ENCODE measurements at places on chromosomes 5 and 9.

- DNase-seq, result no peak
Observed at GRCh38 chr5:134440201-134440755, 28.6 kb upstream of the CDKN2AIPNL start.

GRCh38 chr5:31656806-31657205 is 17.9 kb downstream of the PDZD2 start:
- no peak for DNase-seq

GRCh38 chr9:124202447-124202971 is 55.2 kb upstream of the NEK6 start:
- DNase-seq, result no peak

- DNase-seq, result no peak
Observed at GRCh38 chr5:75381456-75381855, 44.4 kb downstream of the HMGCR start.

DNA sequence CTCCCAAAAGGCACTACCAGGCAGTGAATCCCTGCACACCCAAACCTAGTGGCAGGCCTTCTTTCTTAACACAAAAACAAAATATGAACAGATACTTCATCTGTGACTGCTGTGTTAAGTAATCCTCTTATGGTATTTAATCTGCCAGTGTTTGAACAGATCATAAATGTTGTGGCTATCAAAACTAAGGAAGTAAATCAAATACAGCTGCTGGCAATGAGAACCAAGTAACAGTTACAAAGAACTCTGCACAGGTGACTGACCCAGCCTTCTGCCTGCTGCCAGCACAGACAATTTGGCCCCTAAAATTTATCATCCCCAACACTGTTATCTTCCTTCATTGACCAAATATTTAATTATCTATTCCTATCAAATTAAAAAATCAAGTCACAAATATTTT is 78.0 kb downstream of the GNAQ start:
- DNase-seq, result peak; percentile 19

- no peak for DNase-seq
Observed at GRCh38 chr9:75491533-75491932, 398.9 kb upstream of the PCSK5 start.

- DNase-seq, result no peak
Observed at GRCh38 chr9:129839324-129840023, 4.2 kb downstream of the USP20 start.

- no peak for DNase-seq
Observed at GRCh38 chr5:105428451-105429380, 1866.1 kb upstream of the NUDT12 start.

DNA sequence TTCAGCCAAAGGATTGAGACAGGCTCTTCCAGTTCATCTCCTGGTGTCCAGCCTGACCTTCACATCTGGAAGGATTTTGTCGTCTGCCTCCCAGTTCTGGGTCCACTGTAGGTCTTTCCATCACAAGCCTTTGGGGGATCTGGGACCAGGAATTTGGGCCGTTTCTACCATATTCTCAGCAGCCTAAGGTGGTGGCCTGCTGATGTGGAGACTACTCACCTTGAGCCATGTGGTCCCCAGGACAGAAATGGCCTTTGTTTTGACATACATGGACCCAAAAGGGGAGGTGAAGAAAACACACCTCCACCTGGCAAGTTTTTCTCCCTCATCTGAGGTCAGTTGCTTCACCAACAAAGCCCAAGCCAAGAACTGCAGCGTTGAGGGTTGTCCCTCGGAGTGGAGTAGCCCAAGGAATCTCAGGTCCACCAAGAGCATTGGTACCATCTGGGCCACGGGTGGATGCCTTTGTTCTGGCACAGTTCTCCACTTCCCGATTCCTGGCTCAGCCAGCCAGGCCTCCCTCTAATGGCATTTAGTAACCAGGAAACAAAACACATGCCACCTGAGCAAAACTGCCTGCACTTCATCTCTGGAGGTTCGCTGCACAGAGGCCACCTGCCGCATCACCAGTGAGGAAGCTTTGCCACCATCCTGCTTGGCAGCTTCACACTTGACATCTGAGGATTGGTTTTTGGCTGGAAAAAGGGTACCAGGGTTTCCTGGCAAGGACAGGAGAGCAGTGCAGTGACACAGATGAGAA is 24.7 kb downstream of the AMBP start:
- no peak for DNase-seq

DNA sequence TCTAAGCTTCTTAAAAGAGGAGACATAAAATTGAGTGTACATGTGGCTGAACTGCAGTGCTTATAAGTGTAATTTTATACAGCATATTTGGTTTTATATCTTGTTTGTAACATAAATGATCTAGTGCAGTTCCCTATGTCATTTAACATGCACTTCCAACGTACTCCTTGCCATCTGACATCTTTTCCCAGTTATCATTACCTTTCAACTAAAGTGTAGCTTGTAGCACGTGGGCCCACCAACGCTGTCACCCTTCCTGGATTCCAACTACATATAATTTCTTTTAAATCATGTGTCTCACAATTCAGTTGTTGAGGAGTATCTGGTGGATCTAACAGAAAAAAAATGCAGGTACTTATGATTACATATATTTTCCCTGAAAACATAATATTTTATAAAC is 50.1 kb downstream of the LIFR start:
- no peak for DNase-seq

GRCh38 chr9:33111631-33112030 is 35.2 kb upstream of the SMU1 start:
- no peak for DNase-seq

GRCh38 chr9:13377171-13377925 is 97.9 kb upstream of the MPDZ start:
- peak; percentile 43 for DNase-seq

- DNase-seq, result no peak
Observed at GRCh38 chr9:21653589-21653988, 148.8 kb upstream of the MTAP start.

DNA sequence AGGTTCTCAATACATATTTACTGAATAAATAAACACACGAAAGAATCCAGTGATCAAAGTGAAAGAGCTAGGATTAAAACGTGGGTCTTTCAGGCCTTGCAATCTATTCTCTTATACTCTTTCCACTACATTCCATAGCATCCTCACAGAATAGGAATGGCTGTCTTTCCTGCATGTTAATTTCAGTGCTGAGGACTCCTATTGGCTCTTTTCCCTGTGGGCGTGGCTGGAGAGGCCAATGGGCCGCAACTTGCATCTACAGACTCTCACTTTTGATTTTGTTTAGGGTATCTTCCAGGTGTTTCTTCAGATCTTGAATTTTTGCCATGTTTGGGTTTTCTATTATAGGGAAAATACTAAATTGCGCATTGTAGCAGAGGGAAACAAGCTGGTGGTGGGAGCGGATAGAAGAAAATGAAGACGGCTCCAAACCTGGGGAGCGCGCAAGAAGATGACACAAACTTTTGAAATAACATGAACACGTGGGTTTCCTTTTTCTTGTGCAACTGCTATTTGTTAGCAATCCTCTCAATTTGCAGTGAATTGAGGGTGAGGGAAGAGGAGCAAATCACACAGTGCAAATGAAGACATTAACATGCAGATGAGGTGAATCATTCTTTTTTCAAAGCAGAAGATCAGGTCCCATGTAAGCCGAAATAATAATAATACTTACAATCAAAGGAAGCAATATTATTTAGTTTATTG is 93.9 kb downstream of the GCNT1 start:
- DNase-seq, result no peak

DNA sequence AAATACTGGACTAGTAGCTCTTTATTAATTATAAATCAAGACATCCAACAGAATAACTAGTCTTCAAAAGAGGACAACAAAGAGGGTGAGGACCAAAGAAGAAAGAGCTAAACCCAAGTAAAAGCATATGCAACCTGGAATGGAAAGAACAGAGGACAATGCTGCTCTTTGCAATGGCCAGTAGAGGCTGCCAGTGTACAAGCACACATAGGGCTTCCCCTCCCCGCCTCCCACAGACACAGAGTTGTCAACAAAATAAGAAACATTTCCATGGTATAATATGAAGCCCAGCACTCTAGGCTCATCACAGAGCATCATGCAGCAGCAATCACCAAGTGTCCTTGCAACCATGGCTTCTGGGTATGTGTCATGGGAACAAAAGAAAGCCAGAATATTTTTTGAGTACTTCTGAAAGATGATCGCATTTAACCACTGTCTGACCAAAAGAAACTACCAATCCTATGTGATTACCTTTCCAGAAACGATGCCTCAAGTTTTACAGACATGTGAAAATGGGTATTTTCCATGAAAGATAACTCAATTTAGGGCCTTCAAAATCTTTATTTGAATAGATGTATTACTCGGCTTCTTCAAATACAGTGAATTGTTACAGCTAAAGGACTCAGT is 58.1 kb downstream of the RFX3 start:
- peak; percentile 52 for DNase-seq

DNA sequence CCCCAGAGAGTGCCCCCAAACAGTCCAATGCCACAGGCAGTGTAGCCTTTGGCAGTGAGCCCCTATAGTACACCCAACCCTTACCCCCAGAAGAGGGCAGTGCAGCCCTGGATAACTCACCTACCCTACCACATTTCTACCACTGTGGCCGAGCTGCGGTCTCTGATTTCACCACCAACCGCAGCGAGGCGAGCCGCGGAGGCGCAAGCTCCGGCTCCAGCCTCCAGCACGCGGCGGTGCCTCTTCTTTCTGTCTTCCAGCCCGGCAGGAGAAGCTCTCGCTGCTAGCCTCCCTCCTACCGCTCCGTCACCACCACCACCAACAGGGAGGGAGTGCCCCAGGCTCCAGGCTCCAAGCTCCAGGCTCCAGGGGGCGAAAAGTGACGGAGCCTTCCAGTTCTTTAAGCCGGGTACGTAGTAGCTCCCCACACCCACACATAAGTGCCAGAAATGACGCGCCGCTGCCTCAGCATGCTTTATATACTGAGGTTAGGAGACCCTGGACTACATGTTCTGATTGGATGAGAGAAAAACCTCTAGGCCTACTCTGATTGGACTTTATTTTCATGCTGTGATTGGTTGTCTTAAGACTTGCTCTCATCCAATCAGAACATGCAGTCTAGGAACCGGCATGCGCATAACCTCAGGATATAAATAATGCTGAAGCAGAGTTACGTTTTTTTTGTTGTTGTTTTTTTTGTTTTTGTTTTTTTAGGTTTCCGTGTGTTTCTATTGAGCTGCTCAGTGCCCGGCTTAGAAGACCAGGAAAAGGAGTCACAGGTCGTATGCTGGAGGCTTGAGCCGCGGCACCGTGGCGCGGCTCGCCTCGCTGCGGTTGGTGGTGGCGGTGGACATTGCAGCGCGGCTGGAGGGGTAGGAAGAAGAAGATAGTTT is at the start of gene PCAT7:
Gene PCAT7 (plus strand): TSS at position 645 of the 893 bp plus-strand sequence.
- peak; percentile 94 for DNase-seq

GRCh38 chr5:11105696-11106095 is 344.7 kb upstream of the DAP start:
- DNase-seq, result no peak

- DNase-seq, result no peak
Observed at GRCh38 chr5:140542972-140543371, 4.5 kb upstream of the EIF4EBP3 start.

GRCh38 chr5:135169753-135170152 is 135.7 kb upstream of the PITX1 start:
- DNase-seq, result no peak

DNA sequence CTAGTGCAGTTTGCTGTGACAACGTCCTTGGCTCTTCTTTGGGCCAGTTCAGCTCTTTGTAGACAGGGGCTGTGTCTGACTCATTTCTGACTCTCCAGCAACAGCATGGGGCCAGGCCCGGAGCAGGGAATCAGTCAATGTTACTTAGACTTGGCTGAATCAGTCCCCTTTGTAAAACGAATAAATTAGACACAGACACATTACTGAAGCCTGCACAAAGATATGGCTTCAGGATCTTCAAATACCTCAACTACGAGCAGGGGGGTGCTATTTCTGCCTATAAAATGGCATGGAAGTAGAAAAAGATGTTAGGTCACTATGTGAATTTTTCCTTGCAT is 204.7 kb downstream of the TTLL11 start:
- no peak for DNase-seq

- DNase-seq, result no peak
Observed at GRCh38 chr9:118000581-118000980, 296.4 kb downstream of the TLR4 start.

GRCh38 chr5:66828548-66829357 is 232.6 kb downstream of the MAST4 start:
- peak; percentile 73 for DNase-seq

- DNase-seq, result no peak
Observed at GRCh38 chr9:127761491-127761956, 16.9 kb downstream of the SH2D3C start.

DNA sequence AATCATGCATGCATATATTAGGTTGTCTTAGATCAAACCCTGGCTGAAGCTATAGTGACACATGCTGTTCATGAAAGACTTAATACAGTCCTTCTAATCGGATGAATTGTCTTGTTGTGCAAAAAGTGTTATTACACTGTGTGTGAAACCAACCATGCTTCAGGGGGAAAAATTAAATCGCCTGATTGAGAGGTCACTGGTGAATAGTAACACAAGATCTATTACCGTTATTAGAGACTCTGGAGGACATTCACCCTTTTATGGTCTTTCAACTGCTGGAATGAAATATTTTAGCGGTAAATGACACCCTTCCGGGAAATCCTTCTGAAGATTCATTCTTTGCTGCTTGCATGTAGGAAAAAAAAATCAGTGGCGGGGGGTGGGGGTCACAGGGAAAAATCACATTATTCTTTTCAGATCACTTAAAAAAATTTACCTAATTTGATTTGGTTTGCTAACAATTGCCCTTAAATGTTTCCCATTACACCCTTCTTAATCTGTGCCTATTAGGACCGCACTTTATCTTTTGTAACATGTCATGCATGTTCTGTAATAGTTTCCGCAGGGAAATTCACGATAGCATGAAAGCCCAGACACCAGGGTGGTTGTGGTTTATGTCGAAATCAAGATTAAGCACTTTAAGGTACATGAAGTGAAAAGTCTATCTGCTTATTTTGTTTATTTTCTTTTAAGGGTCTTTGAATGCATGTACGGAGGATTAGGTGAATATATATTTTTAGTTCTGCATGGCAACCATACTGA is 120.6 kb downstream of the FOCAD start:
- DNase-seq, result no peak

- DNase-seq, result no peak
Observed at GRCh38 chr9:84499969-84500582, 159.5 kb upstream of the SLC28A3 start.

GRCh38 chr5:172417130-172417841 is 37.0 kb downstream of the SH3PXD2B start:
- no peak for DNase-seq

GRCh38 chr5:39652036-39652435 is 227.3 kb upstream of the DAB2 start:
- DNase-seq, result no peak

- no peak for DNase-seq
Observed at GRCh38 chr9:8804613-8805012, 1005.0 kb upstream of the DMAC1 start.

- no peak for DNase-seq
Observed at GRCh38 chr9:37423508-37423907, 1.0 kb downstream of the GRHPR start.

DNA sequence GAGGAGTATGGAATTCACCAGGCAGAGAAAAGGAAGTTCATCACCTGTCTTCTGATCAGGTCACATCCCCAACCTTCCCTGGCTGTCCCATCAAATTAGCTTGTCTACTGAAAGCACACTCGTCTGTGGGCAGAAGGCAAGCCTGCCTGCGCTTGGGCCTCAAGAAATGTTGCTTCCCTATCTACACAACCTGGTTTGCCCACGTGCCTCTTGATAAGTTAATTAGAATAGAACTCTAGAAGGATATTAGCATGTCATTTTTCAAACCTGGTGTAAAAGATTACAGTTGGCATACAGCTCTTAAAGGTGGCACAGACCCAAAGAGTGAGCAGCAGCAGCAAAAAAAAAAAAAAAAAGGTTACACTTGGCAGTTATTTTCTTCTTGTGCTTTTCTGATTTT is 5.1 kb downstream of the TTC23L start:
- no peak for DNase-seq

- no peak for DNase-seq
Observed at GRCh38 chr5:155368490-155368889, 354.9 kb downstream of the KIF4B start.
